Fibroblast of skin of scalp (primary cell): ENCODE measurements at places on chromosomes 13 and 19.
A peak's percentile ranks its signal among the peaks of the same experiment; 100 is the strongest.

- DNase-seq, result no peak
Measured at GRCh38 chr19:33950091-33950750, 153.6 kb downstream of the KCTD15 start.

GRCh38 chr13:51291341-51291740 lies 48.1 kb upstream of the SERPINE3 start:
- DNase-seq, result no peak

DNA sequence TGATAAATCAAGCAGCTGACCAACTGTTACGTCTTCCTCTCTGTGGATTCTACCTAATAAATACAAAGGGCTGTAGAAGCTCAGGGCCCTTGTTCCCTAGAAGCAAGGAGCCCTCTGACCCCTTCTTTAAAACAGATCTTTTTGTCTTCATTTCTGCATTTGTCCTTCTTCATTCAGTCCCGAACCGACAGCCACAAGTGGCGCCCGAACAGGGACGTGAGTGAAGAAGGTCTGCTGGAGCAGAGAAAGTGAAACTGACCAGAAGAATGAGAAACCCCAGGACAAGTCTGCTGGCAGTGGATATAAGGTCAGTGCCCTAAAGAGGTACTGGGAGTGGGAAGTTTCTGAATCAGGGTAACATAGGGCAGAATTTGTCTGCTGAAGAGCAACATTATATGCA lies 13.1 kb downstream of the ZNF773 start:
- peak; percentile 25 for DNase-seq

DNA sequence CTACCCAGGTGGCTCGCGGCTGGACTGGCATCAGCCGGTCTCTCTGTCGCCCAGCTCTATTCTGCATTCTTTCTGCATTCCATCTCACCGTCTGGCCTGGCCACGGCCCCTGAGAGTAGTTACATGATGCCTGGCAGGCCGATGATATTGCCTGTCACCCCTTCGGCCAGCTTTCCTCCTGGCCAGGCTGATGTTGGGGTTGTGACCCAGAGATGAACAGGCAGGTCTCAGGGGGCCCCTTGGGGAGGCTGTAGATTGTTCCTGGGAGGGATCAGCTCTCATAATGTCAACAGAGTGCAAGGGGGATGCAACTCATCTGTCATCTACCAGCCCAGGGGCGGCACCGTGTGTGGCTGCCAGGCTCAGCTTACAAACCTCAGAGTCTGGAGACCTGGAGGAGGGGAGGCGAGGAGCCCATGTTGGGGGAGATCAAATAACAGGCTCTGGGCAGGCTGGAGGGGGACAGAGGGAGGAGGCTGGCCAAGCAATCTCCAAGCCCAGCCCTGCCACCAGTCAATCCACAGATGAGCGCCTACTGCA lies 13.6 kb upstream of the FBXO17 start:
- peak; percentile 58 for DNase-seq

- peak; percentile 58 for DNase-seq
Measured at GRCh38 chr19:34096020-34096915, 76.0 kb upstream of the LSM14A start.

GRCh38 chr13:53411463-53411862 lies 382.9 kb downstream of the OLFM4 start:
- no peak for DNase-seq

DNA sequence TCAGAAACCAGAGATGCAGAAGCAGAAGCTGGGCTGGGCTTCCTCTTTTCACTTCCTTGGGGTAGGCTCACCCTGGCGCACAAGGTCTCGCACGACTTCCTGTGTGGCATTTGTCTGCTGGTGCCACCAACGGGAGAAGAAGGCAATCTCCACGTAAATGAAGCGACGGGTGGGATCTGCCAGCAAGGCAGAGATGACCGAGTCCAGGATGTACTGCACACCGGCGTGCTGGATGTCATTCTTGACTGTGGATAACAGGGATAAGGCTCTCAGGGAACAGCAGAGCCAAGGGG lies 1.3 kb downstream of the MAN2B1 start:
- no peak for DNase-seq

- DNase-seq, result no peak
Measured at GRCh38 chr13:76454991-76455390, 431.2 kb downstream of the KCTD12 start.

DNA sequence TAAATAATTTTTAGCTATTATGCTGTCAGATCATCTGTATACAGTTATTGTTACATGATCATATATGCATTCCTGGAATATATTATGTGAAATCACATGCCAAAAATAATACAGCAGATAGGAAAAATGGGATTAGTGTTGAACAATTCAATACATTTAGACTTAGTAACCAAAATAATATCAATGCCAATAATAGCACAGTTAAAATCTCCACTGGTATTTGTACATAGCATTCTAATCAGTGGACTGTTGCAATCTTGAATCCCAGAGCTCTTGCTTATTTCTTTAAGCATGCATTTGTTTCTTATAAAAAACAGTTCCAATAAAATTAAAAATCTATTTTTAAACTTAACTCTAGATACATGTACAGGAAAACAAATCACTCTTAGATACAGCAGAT lies 2772.2 kb downstream of the PCDH9 start:
- peak; percentile 91 for DNase-seq

DNA sequence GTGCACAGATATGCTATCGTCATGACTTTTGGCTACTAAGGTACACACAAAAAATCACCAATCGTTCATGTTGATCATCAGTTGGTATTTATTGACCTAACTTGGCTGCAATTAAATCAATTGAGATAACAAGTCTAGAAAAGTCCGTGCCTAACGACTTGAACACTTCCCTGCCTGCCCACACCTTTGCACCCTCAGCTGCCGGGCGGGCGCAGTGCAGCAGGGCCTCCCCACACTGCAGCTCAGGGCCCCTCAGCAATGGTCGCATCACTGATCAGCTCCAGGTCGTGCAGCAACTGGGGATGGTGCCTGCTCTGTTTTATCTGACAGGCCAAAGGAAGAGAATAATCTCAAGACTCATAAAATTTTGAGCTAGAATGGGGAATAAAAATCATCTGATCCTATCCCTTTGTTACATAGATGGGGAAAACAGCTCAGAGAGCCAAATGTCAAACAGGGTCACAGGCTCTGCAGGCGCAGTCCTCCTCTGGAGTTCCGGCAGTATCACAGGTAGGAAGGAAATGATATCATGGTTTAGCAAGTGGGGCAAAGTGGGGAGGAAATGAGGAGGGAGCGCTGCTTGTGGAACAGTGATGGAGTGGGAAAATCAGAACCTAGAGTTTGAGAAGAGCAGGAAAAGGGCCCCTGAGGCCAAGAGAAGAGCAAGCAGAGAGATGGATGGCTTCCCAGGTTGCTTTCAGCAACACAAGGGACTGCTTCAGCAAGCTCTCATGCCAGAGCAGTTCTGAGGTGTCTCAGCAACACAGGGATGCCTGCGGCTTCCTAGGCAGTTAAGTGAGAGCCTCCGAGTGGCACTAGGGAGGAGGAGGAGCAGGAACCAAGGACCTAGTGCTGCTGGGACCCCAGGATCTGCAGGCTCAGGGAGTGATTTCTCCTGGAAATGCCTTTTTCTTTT lies 57.5 kb downstream of the SLC7A1 start:
- no peak for DNase-seq
